ENCODE measurements at places on chromosomes 1 and 21. TPM values are rescaled to one million over a fixed set of nuclear protein-coding genes. Genes with fewer than 3 reads are reported as not detected.

DNA sequence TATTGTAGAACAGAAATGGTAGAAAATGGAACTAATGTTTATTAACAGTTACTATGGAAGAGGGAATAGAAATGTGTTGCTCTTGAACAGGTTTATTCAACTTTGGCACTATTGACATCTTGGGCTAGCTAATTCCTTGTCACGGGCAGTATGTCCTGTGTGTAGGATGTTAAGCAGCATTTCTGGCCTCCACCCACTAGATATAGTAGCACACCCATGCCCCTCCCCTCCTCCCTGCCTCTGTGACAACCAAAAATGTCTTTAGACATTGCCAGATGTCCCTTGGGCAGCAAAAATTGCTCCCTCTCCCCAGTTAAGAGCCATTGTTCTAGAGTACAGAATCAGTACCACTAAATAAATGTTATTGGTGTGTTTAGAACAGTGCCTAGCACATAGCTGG, 91.4 kb upstream of the TPTE start:
- no peak for DNase-seq

DNA sequence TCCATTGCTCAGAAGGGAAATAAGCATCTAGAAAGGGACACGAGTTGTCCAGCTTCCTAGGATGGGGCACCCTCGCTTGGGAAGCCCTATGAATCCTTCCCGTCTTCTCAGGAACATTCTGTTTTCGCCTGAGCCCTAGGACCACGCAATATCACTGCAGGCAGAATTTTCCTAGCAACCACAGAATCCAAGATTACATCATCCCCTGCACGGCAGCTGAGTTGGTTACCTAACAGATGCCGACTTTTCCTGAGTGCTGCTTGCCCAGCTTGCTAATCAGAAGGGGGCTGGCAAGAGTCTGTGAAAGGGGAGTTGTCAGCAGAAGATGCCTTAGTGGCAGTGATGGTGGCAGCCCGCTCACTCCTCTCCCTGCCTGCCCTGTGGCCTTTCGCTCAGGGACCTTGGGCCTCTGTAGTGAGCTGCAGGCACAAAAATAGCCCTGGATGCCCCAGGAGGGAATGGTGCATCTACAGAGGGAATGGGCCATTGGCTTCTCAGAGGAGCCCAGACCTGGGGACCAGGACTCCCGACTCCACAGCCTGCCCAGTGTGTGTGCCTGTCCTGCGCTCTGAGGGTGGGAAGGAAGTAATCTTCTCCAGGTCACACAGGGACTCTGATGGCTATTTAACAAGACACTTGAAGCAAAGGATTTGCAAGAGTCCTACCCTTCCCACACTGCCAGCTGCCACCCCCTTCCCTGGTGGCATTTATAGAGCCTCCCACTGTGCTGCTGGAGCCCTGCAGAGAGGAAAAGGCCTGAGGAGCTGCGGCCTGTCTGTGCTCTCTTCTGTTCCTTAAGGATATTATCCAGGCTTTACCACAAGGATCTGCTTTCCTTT, 28.9 kb upstream of the CLSTN1 start:
- peak; percentile 18 for DNase-seq

DNA sequence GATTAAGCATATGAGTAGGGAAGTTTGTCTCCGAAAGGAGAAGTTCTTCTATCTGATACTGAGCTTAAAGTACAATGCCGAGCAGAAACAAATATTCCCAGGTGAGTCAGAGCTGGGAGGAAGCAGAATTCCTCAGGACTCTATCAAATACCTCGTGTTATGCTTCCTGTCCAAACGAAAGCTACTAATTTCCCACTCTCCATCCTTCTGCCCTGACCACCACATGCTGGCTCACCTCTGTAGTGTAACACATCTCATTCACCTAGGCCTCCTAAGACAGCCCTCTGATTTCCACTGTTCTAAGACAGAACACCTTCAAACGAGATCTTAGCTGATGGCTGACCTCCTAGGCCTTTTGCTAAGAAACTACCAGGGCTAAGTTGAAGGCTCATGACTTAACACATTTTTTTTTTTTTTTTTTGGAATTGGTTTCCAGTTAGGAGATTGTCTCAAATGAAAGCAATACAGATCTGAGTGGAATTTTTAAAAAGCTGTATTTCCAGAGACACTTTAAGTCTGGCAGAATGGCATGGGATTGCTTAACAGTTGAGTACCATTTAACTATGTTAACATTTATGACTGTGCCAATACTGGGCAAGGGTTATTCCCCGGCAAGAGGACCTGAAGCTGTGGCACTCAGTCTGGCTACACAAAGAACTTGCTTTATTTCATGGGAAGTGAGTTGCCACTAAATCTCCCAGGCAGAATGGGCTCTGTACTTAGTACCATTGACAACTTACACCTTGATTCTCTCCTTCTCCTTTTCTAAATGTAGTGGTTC, 583.4 kb downstream of the DPYD start:
- no peak for DNase-seq

- DNase-seq: no peak
These were observed 100.3 kb upstream of the BACE2 start for GRCh38 chr21:41067709-41068108.

GRCh38 chr1:14738235-14738634, 139.8 kb downstream of the KAZN start:
- DNase-seq: no peak

DNA sequence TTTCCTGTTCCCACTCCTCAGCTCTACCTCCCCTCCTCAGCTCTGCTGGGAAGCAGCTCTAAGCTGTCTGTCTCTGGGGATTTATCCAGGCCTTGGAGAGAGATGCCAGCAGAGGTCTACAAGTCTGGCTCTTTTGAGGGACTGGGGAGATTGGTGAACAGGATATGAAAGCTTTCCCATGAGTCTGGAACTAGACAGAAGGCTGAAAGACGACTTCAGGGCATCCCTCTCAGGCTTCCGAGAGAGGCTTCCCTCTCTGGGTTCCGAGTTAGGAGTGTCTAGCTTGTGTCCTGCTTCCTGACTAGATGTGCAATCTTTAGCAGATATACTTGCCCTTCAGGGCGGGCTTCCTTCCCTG, 733 bp downstream of the TMEM35B start:
- no peak for DNase-seq

DNA sequence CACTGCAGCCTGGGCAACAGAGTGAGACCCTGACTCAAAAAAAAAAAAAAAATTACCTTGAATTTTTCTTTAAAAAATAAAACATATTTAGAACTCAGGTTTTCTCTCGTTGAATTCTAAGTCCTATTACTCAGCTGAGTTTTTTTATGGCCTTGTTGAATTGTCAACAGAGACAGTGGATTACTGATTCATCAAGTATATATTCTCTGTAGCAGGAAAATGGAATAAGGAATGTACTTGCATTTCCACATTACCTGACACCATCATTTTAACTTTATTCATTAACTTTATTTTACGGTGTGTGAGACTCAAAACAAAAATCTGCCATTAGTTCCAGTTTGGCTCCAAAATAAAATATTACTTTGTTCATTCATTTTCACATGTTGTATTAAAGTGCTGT, 53.8 kb upstream of the APP start:
- DNase-seq: no peak

MFAP2 gene
- polyA plus RNA-seq: 43.9 TPM

IL19 gene
- not detected for polyA plus RNA-seq

NR1I3 gene
- polyA plus RNA-seq: not detected

Data from AG04450 (cell line).